DMS79 treated with DMSO at 0.1 percent for 48 hours (cell line): ENCODE measurements at places on chromosomes 11 and 22.

DNA sequence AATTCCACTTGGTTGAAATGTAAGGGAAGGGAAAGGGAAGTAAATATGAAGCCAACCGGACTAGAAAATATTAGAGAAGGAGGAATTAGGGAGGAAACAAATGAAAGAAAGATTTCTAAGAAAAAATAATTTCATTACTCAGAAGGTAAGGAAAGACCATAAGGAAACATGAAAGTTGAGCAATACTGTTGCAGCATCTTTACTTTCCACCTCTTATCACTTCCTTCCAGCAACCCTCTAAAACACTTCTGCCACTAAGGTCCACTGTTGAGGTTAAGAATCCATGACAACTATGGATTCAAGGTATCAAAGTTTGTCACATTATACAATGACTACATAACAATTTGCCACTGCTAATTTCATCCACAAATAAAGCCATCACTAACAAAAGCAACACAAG lies 308.6 kb downstream of the DLG2 start:
- DNase-seq = no peak

GRCh38 chr22:48757985-48758561 lies 1069.6 kb downstream of the BRD1 start:
- DNase-seq = peak; percentile 1

DNA sequence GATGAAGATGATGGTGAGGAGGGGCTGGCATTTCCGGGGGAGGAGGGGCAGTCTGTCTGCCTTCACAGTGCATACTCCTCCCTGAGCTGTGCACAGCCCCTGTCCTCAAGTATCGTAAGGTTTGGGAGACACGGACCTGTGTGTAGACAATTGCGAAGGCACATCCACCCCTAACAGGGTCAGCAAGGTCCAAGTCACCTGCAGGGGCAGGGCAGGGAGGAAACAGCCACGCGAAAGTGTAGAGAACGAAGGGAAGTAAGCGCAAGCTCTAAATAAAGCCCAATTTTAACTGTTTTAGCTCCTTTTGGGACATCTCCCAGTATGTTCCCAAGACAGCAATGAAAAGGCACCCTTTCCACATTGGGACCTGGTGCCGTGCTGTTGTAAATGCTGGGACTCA lies 448.2 kb downstream of the TBC1D22A start:
- DNase-seq = no peak

GRCh38 chr11:103480421-103480820 lies 371.2 kb downstream of the DYNC2H1 start:
- no peak for DNase-seq
